ENCODE measurements at places on chromosomes 2 and 18. TPM values are rescaled to one million over a fixed set of nuclear protein-coding genes. Genes with fewer than 3 reads are reported as not detected.

Gene NCKAP1
- 106 TPM for total RNA-seq

Gene FOXI3
- total RNA-seq: not detected

Gene C2orf69
- total RNA-seq: 7.7 TPM

Gene TIGD1
- 1.4 TPM for total RNA-seq

Gene CAPN10
- total RNA-seq: 29.0 TPM

Gene TMEM150A
- 30.4 TPM for total RNA-seq

Gene REG3A
- total RNA-seq: not detected

Gene MTCL1
- total RNA-seq: 51.8 TPM

Gene NT5DC4
- total RNA-seq: not detected

Gene SIGLEC15
- total RNA-seq: 29.2 TPM

Gene IL1R2
- total RNA-seq: not detected

Gene KRCC1
- 9.0 TPM for total RNA-seq

Gene SYT4
- not detected for total RNA-seq

Gene PLCL1
- under 0.01 TPM for total RNA-seq

Gene PSD4
- total RNA-seq: 2.6 TPM

Gene MC2R
- total RNA-seq: not detected

Gene EPHA4
- total RNA-seq: 16.7 TPM

Gene CLHC1
- 1.5 TPM for total RNA-seq

Gene PXDN
- 342 TPM for total RNA-seq

Gene UGT1A6
- total RNA-seq: 0.65 TPM

Gene TMEM198
- 5.1 TPM for total RNA-seq

Gene STARD6
- not detected for total RNA-seq

Gene TEX44
- total RNA-seq: not detected

Gene TLX2
- total RNA-seq: not detected

Gene GCG
- not detected for total RNA-seq

Gene RAB6D
- under 0.01 TPM for total RNA-seq
